Left renal cortex interstitium (tissue), 4 donors: ENCODE measurements at places on chromosomes 13 and 19.
A peak's percentile ranks its signal among the peaks of the same experiment; 100 is the strongest.

GRCh38 chr19:17309965-17310461, 650 bp downstream of the DDA1 start:
- DNase-seq = no peak

DNA sequence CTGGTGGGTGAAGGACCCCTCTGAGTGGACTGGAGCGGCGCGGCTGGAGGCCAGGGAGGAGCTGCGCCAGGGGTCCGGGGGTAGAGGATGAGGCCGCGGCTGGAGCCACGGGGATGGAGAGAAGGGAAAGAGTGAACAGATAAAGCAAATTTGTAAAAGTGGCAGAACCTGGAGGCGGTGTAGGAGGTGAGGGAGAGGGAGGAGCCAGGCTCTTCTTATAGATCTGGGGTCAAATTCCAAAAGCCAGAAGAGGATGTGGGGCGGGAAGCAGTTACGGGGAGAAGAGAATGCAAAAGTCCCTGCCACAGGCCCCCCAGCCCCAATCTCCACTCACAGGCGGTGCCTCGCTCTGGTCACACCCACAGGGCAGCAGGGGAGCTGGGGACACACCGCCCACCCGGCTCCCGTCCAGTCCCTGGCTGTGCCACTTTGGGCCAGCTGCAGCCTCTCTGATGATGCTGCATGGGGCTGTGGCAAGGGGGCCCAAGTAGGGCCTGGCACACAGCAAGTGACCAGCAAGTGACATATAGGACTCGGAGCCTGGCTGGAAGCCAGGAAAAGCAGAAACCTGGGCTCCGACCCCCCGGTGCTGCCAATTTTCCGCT, 11.1 kb downstream of the LRRC4B start:
- DNase-seq = no peak

DNA sequence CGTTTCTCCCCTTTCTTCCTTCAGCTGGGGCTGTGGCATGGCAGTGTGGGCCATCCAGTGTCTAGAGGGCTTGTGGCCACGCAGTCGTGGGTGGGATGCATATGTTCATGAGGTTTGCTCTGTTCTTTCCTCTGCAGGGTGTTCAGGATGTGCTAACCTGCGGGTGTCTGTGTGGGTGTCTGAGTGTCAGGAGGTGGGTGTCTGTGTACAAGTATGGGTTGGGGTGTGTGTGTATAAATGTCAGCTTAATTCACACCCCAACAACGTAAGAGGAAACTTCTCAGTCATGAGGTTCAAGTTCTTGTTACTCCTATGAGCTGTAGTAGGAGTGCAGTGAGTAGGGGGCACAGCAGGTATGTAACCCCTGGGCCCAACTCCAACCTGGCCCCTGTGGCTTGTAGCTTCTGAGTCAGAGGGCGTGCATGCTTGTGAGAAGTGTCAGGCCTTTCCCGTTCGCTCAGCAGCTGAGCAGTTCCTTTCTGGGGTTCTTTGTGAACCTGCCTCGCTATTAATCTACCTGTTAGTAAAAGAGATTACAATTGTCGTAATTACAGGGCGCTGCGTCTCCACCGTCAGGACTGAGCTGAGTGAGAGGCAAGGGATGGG, 49.1 kb downstream of the NFIX start:
- DNase-seq = no peak

GRCh38 chr19:58400316-58400915, 5.0 kb downstream of the RNF225 start:
- DNase-seq = no peak

- DNase-seq = no peak
These were observed 13.9 kb upstream of the FBXL3 start for GRCh38 chr13:77040835-77041234.

DNA sequence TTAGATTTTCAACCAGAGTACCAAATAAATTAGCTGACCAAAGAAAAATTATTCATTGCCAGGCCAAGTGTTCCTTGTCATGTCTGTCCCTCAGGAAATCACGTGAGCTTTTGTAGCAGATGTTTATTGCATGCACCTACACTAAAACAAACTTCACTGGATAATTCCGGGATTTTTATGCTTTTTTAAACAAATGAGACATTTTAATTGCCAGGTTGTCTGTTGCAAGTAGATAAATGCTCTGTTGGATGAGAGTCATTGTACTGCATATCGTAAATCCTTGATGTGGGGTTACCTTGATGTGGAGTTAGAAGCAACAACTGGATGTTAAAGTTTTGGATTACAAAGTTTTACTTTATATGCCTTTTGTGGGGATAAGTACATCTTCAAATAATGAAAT, 1187.7 kb upstream of the PCDH9 start:
- peak; percentile 9 for DNase-seq

DNA sequence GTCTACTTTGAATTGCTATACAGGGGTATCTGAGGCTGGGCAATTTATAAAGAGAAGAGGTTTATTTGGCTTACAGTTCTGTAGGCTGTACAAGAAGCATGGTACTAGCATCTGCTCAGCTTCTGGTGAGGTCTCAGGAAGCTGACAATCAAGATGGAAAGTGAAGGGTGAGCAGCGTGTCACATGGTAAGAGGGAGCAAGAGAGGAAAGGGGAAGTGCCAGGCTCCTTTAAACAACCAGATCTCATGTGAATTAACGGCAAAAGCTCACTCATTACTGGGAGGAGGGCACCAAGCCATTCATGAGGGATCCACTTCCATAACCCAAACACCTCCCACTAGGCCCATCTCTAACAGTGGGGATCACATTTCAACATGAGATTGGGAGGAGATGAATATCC, 222.4 kb downstream of the TDRD3 start:
- no peak for DNase-seq

DNA sequence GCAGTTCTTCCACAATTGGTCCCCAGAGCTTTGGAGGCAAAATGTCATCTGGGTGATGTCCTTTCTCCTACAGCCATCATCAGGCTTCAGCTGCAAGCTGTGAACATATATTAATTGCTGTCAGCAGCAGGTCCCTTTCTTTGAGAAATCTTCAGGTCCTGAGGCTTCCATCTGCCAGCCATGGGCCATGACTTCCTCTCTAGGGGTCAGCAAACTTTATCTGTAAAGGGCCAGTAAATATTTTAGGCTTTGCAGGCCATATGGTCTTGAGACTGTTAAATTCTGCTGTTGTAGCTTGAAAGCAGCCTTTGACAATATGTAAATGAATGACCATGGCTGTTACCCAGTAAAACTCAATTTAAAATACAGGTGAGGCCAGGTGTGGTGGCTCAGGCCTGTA, 27.1 kb downstream of the SERP2 start:
- no peak for DNase-seq

- no peak for DNase-seq
These were observed 329.3 kb downstream of the SUCLA2 start for GRCh38 chr13:47671776-47672175.
